ENCODE measurements at places on chromosomes 13 and 19.

- DNase-seq = no peak
These were observed 15.1 kb downstream of the LILRA5 start for GRCh38 chr19:54297759-54298305.

DNA sequence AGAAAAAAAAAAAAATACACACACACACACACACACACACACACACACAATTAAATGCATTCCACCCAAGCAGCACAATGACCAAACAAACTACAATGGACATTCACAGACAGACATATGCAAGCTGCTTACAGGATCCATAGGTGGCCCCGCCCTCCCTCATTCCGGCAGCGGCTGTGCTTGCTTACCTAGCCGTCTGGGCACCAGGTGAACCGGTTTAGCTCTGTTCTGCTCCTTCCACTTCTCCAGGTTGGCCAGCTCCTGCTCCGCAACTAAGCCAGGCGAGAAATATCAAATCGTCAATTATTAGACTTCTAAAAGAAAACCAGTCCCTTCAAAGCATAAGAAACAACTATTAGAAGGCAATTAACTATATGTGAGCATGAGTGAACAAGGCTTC is 23.1 kb downstream of the EPSTI1 start:
- no peak for DNase-seq

- DNase-seq = no peak
These were observed 799 bp downstream of the MYBPC2 start for GRCh38 chr19:50433201-50434180.

GRCh38 chr13:40175639-40176038 is 490.8 kb downstream of the FOXO1 start:
- DNase-seq = no peak

GRCh38 chr13:112456138-112457056 is 80.2 kb downstream of the SPACA7 start:
- no peak for DNase-seq

- no peak for DNase-seq
These were observed 128.1 kb downstream of the KL start for GRCh38 chr13:33144358-33144784.

DNA sequence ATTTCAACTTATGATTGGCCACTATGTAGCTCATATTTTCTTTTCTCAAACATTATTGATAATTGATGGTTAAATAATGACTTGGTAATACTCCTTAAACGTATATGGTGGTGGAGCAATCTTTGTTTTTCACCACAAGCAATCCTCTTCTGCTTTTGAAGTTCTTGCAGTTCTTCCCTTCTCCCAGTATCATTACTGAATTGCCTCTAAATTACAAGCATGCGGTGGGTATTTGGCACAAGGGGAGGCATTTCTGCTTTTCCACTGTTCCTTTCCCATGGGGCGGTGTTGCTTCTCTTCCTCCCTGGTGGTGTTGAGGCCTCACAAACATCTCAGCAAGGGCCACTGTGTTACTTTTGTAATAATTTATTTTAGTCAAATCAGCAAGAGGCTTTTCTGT is 234.4 kb upstream of the RXFP2 start:
- DNase-seq = no peak

- DNase-seq = no peak
These were observed 77.9 kb downstream of the SOX1 start for GRCh38 chr13:112144616-112145550.

- no peak for DNase-seq
These were observed 148.9 kb downstream of the ZNF737 start for GRCh38 chr19:20416661-20417060.

DNA sequence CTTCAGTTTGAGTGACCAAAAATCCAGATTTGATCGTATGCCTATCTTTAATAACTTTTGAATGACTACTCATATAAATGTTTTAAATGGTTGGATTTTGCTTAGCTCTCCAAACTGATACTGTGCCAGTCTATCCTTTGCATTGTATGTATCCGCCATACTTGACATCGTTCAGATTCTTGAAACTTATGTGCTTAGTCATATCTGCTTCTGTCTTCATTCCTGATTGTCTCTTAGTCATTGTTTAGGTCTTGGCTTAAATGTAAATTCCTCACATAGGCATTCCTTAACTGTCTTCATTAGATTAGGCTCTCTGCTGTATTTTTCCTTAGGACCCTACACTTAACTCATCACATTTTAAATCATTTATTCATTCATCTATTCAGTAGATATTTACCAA is 126.0 kb downstream of the PCCA start:
- no peak for DNase-seq

- DNase-seq = no peak
These were observed 111.7 kb downstream of the MIPEP start for GRCh38 chr13:23777575-23777870.

GRCh38 chr19:57947088-57947418 is 453 bp downstream of the ZNF256 start:
- no peak for DNase-seq

DNA sequence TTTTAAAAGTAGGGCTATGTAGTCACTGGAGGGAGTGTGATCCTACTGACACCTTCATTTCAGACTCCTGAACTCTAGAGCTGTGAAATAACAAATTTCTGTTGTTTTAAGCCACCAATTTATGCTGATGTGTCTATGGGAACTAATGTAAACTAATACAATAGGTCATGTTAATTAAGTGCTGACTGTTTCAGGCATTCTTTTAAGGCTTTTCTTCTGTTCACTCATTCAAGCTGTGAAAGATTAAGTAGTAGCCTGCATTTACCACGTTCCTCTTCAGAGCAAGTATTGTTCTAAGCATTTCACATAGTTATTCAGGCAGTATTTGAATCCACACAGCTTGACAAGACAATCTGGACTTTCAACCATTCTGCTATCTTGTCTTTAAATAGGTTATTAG is 1135.0 kb downstream of the SLITRK1 start:
- no peak for DNase-seq
